ENCODE measurements at places on chromosomes 12 and 14.

- DNase-seq, result no peak
Observed at GRCh38 chr14:65045709-65046108, 56.6 kb downstream of the MAX start.

- DNase-seq, result no peak
Observed at GRCh38 chr12:11568762-11569478, 80.6 kb upstream of the ETV6 start.

GRCh38 chr12:89153341-89153740, 199.0 kb downstream of the DUSP6 start:
- DNase-seq, result no peak

GRCh38 chr14:48546996-48547395, 871.6 kb upstream of the MDGA2 start:
- no peak for DNase-seq

- no peak for DNase-seq
Observed at GRCh38 chr12:105120551-105120950, 13.0 kb downstream of the WASHC4 start.

GRCh38 chr14:94345344-94346064, 22.4 kb upstream of the SERPINA6 start:
- peak; percentile 20 for DNase-seq

- DNase-seq, result no peak
Observed at GRCh38 chr12:7859552-7859951, 13.2 kb downstream of the SLC2A14 start.

- DNase-seq, result no peak
Observed at GRCh38 chr14:91158091-91158790, 44.4 kb downstream of the DGLUCY start.

GRCh38 chr14:76329154-76329928, 46.6 kb upstream of the ESRRB start:
- DNase-seq, result peak; percentile 13

- DNase-seq, result no peak
Observed at GRCh38 chr12:89514751-89515150, 9.8 kb downstream of the GALNT4 start.
